Fibroblast of the aortic adventitia (primary cell): ENCODE measurements at places on chromosomes 7 and 10. TPM values are rescaled to one million over a fixed set of nuclear protein-coding genes. Genes with fewer than 3 reads are reported as not detected.

- DNase-seq: peak; percentile 65
These were observed 101.0 kb downstream of the SKIDA1 start for GRCh38 chr10:21424459-21424861.

DNA sequence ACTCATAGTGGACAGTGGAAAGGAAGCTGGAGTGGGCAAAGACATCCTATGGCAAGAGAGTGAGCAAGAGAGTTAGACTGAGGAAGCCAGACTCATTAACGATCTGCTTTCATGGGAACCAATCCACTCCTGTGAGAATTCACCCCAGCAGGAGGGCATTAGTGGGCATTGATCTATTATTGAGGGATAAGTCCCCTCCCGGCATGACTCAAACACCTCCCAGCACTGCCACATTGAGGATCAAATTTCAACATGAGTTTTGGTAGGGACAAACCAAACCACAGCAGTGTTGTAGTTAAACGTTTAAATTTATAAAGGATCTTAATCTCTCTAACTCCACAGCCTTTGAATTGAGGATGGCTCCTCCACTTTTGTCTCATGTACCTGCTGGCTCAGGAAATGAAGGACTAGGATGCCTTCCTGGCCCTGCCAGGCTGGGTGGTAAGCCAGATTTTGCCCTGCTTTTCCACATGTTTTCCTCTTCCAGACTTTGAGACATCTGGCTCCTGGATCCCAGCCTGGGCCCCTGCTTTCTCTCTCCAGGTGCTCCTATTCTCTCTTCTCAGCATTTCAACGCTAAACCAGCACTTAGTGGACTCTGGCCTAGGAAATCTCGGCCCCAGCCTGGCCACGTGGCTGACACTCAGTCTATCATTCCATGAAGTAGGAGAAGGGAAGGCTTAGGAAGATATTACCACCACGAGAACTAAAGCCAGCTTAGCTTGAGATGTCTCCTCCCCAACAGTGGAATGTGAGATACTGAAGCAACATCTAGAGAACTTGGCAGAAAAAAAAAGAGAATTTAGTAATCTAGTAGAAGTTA is 96.5 kb upstream of the PIP4K2A start:
- peak; percentile 44 for DNase-seq

Gene IMPDH1
- total RNA-seq: 22.3 and 37.2 TPM in 2 replicates

DNA sequence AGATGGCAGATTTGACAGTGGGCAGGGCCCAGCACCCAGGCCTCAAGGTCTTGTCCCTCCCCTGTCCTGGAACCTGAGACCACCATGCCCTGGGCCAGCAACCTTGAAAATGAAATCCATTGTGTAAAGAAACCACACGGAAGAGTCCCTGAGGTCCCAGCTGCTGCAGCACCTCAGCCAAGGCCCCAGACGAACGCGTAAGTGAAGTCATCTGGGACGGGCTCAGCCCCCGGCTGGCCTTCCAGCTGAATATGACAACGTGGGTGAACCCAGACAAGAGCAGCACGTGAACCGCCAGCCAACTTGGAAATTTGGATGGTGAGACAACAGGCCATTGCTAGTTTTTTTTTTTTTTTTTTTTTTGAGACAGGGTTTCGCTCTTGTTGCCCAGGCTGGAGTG is 70.3 kb downstream of the CYTH3 start:
- DNase-seq: no peak

- DNase-seq: no peak
These were observed 276.3 kb downstream of the ADARB2 start for GRCh38 chr10:1461016-1461415.

- no peak for DNase-seq
These were observed 345.1 kb downstream of the GLRX3 start for GRCh38 chr10:130481076-130481930.

- no peak for DNase-seq
These were observed 70.2 kb upstream of the MKX start for GRCh38 chr10:27815846-27816245.

- no peak for DNase-seq
These were observed 46.3 kb downstream of the MGMT start for GRCh38 chr10:129513312-129513711.

- peak; percentile 97 for DNase-seq
These were observed 712.0 kb downstream of the INHBA start for GRCh38 chr7:40990841-40991240.

DNA sequence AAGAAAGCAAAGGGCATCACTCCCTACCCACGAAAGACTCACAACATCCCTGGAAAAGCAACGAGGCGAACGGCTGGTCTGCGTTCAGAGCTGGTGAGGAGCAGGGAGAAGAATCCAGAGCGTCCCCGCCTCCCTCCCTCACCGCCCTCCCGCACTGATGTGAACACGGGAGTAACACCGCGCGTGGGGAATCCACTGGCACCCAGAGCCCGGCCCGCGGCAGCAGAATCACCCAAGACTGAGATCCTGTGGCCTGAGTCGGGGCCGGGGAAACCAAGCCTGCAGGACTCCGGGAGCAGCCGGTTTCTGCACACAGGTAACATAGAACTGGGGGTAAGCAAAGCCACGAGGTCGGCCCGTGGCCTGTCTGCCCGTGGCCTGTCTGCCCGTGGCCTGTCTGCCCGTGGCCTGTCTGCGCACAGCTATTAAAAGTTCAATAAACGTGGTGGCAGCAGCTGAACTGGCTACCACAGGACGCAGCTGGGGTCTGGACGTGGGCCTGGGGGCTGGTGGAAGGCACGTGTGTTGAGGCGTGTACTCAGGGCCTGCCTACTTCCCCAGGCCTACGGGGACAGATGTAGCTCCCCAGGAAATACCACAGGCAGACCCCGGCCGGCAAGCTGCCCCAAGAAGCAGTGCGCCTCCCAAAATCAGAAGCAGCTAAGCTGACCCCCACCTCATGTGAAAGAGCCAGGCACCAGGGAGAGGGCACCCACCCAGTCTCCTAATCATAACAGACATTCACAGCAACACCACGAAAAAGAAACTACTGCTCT is 23.0 kb downstream of the DIP2C start:
- DNase-seq: no peak

Gene TMEM213
- 0.33 TPM in 1 of 2 replicates, not detected in the other for total RNA-seq

- DNase-seq: peak; percentile 25
These were observed 942 bp upstream of the KIAA1217 start for GRCh38 chr10:24207781-24208611.

DNA sequence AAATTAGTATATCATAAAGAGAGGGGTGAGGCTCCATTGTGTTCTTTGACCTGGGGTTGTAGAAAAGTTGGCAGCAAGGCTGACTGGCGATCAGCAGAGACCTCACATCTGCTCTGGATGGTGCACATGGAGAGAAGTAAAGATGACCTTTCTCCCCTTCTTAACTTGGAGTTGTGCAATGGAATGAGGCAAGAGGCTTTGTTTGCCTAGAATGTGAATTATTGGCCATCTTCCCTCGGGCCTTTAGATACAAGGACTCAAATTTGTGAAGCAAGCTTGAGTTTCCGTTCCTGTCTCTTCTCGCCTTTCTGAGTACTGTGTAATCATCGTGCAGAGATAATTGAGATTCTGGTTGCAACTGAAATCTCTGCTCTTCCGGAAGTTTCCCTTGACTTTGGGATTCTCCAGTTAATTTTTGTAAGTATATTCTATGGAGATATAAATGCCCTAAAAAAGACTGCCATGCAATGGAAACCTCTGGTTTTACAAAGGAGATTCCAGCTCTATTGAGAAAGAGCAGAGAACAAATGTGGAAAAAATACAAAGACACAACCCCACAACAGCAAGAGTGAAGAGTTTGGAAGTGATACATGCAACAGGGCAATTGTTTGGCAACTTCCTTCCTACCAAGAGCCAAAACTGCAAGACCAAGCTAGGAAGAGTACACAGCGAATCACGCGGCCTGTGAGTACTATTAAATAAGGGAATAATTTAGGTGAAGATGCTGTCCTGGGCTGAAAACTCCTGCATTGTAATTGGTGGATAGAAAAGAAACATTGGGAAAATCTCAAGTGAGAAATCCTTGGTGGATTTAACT is 542.3 kb upstream of the NRP1 start:
- peak; percentile 39 for DNase-seq

Gene PTPRN2
- 0.09 and 2.5 TPM in 2 replicates for total RNA-seq

GRCh38 chr7:9955138-9955537 is 1018.5 kb upstream of the PHF14 start:
- DNase-seq: no peak

- no peak for DNase-seq
These were observed 37.5 kb upstream of the EGR2 start for GRCh38 chr10:62853710-62854109.

Gene RSU1
- total RNA-seq: 32.5 and 155 TPM in 2 replicates

GRCh38 chr7:80583901-80584300 is 54.5 kb upstream of the CD36 start:
- peak; percentile 58 for DNase-seq

Gene IL2RA
- total RNA-seq: not detected in 2 replicates

Gene ECD
- 24.0 and 33.3 TPM in 2 replicates for total RNA-seq

DNA sequence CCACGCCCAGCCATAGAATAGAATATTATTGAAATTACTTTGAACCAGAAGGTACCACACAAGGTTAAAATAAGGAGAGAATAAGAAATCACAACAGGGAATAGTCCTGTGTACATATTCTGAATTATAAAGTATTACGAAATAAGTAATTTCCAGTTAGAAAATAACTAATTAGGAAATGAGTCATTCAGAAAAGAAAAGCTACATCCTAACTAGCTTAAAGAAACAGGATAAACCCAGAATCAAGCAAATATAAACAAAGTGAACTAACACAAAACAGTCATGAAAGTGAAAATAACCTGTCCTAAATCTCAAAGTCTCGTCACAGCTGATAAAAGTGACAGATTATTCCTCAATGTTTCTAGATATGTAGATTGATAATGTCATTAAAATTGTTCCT is 74.8 kb upstream of the NEBL start:
- DNase-seq: no peak

DNA sequence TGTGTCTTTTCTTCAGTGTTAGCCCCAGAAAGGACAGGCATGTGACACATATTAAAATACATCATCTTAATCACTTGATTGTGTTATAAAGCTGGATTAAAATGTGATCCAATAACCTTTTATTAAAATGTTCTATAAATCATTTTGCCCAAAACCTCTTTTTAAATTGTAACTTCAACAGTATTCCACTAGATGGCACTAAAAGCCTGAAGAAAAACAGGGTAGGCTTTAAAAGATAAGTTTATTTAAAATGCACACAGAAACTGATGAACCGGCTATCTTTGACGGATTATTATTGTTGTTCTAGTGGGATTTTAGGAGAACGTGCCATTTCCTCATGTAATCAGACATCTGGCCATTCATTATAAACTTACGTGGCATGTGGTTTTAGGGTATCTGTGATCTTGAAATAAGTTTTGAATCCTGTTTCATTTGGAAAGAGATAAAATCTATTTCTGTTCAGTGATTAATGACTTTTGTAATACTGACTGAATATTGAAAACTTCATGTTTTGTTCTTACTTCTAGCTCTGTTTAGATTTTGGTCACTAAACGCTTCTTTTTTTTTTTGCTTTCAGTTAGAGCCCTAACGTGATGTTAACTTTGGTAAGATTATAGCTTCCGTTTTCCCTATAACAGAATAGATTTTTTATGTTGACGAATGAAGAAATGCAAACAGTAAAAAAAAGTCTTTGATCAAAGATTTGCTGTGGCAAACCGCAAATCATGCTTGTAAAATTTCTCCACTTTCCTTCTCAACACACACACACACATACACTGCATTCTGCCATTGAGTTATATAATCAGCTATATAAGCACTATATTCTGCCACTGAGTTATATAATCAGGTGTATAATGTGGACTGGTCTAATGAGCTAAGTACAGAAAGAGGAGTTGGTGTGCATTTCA is 13.6 kb downstream of the VPS50 start:
- peak; percentile 69 for DNase-seq

GRCh38 chr7:134420424-134421125 is 38.3 kb downstream of the AKR1B1 start:
- peak; percentile 86 for DNase-seq

Gene FKBP6
- not detected in 2 replicates for total RNA-seq

Gene TBRG4
- total RNA-seq: 19.6 and 46.6 TPM in 2 replicates

DNA sequence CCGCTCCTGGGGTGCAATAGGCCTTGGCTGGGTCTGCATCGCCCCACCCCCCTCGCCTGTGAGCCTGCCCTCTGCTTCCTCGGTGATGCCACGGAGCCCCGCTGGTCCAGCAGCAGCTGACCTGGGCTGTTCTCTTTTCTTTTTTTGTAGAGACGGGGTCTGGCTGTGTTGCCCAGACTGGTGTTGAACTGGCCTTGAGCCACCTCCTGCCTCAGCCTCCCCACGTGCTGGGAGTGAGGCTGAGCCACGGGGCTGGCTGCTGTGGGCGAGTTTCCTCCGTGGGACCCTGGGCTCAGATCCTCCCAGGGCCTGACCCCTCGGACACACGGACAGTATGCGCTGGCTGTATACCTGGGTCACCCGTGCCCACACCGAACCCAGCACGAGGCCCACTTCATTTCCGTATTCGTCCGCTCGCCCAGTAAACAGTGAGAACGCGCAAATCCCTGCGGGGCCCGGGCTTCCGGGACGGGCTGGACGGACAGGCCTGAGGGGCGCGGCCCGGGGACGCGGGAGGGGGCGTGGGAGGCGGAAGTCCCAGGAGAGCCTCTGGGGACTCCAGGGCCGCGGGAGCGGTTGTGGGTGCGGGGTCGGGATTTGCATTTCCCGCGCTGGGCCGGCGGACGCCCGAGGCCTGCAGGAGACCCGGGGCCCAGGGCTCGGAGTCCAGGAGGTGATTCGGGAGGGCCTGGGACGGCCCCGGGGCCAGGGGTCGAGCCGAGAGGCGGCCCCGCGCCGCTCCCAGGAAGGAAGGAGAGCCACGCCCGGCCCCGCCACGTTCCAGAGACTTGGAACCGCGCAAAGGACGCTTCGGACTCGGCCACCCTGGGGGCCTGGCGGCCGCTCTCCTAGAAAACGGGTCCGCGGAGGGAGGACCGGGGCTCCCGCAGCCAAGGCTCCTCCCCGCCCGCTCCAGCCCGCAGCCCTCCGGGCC is 57.7 kb upstream of the DNAJB6 start:
- DNase-seq: peak; percentile 2

DNA sequence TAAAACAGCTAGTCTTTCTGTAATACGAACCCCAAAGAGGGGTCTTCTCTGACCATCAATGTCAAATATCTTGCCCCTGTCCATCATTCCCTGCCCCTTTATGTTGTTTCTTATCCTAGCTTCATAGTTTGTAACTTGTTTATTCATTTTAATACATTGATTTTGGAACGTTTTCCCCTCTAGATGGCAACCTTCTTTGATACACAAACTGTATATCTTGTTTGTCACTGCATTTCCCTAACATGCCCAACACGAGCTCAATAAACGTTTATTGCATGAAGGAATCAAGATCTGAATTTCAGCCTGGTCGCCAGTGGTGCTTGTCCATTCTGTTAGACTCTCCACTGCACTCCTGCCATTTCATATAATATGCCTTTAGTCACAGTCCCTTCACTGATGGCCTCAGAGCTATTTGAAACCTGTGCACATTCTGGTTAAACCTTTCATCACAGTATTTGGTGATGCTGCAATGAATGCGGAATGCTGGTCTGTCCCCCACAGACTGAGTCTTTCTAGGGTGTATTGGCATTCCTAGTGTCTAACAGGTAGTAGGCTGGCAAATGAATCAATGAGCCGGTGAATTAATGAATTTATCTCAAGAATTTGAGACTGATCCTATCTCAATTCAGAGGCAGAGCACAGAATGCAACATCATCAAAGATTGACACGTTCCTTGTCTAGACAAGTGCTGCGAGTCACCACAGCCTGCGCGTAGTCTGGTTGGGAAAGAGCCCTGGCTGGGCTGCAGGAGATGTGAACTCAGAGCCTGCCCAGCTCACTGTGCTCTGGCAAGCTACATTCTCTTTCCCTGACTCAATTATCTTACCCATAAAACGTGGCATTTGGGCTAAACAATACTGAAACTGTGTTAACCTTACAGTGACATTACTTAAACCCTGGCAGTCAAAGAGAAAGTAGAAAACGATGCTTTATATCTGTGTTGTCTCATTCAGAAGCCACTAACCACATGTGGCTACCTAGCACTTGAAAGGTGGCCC is 55.2 kb upstream of the FRMD4A start:
- DNase-seq: peak; percentile 78

Gene FBXL13
- 2.9 and 3.4 TPM in 2 replicates for total RNA-seq

Gene STEAP4
- 1.8 and 2.1 TPM in 2 replicates for total RNA-seq
